GM13976 (cell line): ENCODE measurements at places on chromosomes 11 and 22.

DNA sequence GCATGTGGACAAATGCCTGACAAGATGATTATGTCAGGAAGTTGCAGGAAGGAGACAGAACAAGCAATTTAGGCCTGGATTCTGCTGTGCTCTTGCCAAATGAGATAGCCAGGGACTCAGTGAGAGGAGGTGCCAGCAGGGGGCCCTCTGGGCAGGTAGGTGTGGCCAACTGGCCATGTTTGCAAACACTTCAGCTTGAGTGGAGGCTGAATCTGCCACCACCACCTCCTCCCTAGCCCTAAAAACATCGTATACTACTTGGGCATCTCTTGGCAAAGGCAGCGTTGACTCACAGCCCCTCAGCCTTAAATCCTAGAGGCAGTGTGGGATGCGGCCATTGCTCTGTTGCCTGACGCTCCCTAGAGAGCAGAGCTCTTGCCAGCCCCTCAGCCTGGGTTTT, 95.1 kb upstream of the PLET1 start:
- no peak for DNase-seq

DNA sequence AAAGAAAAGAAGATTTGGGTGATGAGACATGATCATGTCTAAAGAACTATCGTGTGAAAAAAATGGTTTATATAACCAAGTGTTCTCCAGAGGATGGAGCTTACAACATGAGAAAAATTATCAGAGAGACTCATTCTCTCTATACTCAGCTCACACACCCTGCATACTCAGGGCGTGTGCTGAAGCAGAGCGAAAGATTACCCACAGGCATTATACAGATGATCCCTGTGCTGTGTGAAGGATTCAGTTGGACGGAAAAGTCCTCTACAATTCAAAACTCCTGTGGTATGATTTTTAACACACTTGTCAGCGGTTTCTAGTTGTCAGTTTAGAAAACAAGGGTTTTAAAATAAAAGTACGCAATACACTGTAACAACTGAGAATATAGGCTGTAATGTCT, 267.3 kb downstream of the DLG2 start:
- no peak for DNase-seq

DNA sequence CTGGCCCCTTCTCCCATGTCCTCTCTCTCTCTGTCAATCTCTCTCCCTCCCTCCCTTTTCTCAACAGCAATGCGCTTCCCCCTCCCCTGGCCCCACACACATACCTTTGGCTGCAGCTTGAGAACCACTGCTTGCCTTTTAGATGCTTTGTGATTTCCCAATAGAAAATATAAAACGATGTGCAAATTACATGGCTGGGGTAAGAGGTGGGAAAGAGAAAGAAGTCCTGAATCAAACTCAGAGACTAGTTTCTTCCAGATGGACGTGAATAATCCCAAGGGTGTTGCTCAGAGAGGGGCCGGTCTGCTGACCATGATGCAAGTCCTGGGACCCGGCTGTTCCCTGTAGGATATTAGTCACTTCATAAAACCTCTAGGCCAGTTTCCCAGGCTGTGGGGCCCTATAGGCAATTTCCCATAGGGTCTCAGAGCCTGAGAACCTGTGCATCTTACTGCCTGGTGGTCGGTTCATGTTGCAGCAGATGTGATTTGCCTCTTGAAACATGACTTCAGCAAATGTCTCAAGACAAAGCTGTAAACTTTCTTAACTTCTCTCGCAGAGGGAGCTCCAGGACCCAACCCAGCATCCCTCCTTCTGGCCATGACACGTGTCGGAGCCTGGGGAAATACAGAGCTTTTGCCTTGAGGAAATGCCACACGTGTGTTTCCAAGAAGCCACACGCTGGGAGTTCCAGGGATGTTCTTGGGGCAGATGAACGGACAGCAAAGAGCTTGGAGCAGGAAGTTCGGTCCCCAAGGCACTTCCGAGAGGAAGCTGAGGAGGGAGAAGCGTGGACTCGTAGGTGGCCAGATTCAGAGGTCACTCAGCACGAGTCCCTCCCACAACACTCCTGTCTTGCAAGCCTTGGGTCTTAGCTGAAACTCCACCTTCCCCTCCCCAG, 34.5 kb upstream of the ETS1 start:
- no peak for DNase-seq

DNA sequence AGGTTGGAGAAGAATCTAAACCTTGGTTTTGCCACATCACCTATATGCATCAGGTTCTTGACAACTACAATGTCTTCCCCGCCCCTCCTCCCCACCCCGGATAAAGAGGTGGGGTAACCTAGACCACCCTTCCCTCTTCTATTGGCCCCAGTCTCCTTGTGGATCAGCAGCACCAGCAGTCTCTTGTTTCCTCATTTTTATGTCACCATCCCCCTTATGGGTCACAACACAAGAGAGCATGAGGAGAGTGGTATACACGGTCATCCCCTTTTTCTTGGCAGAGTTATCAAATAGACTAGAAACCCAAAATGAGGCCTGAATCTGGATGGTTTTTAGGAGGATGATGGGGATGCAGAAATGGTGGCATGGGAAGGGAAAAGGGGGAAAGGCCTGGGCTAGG, 1.2 kb downstream of the MS4A4E start:
- no peak for DNase-seq

GRCh38 chr11:64679846-64680245, 43.2 kb downstream of the NRXN2 start:
- no peak for DNase-seq

DNA sequence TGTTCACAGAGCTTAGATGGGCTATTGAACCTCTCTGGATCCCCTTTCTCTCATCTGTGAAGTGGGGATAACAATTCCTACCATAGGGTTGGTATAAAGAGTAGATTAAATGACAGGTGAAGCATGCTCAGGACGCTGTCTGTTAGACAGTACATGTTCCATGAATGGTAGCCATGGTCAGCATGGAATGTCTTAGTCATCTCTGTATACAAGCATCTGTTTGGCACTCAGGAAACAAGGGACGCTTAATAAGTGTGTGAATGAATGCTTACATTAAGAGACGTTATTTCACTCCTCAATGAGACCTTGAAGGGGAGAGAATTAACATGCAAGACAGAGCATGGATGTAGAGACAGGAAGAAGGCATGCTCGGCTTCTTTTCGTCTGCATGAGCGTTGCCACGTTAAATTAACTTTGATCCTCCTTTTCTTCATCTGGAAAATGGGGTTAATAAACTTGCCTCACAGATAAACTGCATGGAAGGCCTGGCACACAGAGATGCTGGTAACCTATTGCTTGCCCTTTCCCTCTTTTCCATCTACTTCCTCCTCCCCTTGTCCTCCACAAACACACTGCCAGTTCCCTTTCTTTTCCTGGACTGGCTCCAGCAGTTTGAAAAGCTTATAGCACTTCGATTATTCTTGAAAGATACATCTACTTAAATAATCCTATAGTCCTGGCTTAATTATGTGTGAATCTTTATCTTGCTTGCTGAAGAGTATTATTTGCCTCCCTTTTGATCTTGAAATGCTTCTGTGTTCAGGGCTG, 267.2 kb upstream of the MTNR1B start:
- DNase-seq: no peak

GRCh38 chr11:34268906-34269430, 88.8 kb downstream of the ABTB2 start:
- DNase-seq: no peak

DNA sequence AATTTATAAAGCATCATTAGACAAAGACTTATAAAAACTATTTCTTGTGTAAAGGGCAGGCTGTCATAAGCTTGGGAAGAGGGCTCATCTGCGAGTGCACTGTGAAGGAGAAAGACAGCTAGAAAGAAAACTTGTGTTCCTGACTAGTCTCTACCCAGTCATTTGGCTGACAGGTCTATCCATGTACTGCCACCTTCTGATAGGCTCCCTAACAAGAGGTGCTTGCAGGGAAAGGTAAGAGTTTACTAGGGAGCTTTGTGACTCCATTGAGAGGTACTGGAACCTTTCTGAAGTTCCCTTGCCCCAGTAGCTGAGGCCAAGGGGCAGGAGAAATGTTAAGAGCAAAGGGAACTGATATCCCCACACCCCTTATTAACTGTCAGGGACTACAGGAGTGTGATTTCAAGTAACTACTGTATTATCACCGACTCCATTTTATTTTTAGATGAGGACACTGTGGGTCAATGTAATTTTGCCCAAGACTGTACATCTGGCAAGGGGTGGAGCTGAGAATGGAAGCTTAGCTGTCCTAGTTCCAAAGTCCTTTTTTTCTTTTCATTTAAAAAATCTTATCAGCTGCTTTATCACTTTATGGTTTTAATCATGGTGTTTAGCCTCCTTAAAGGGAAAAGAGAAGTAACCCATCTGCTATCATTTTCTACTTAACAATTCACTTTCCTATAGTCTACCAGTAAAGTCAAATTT, 129.4 kb downstream of the ARHGAP20 start:
- DNase-seq: no peak

- DNase-seq: no peak
These were observed 36.7 kb downstream of the TPST2 start for GRCh38 chr22:26553056-26553752.

DNA sequence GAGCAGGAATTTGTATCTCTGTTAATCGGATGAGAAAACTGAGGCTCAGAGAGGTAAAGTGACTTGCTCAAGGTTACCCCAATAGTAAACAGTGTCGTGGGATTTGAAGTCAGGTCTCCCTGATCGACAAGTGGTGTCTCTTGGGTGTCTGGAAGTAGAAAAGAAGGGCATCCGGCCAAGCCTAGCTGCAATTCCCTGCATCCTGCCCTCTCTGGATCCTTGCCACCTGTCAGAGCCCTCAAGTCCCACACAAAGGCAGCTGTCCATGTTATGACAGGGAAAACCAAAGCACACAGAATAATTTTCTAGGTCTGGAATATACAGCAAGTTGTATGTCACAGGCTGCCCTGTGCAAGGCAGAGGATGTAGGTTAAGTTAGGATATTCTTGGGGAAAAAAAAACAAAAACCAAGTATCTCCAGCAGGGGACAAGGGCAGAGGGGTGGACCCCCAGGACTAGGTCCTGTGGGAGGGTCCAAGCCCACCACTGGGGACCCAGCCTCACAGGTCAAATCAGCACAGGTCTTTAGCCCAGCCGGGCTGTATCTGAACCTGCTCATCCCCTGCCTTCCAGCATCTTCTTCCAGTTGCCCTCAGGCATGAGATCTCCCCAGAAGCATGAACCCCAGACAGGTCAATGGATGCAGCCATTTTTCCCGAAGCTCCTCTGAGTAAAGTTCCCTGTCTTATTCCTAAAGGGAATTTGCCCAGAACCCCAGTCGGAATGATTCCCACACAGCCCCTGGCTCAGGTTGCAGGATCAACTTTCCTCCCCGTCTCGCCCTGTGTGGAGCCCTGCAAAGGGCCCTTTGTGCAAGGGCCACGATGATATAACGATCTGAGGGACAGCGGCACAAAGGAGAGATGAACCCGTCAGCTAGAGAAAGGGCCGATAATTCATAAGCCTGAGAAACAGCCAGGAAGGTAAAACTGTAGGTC, 15.0 kb downstream of the USH1C start:
- DNase-seq: no peak

DNA sequence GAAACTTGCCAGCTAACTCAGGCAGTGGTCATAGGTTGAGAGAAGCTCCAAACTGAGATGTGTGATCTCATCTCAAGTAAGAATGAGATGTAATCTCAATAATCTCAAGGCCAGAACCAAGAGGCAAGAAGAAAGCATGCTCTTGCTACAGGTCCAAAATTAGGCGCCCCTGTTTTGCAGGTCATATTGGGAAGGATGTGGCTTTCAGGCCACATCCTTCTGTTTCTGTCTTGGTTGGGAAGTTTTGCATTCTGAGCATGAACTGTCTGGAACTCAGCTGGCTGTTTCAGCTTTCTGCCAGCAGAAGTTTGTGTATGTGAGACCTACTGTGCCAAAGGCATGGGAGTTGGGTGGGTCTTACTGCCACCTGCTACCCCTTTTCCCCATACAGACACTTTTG, 67.5 kb upstream of the MS4A8 start:
- DNase-seq: no peak

DNA sequence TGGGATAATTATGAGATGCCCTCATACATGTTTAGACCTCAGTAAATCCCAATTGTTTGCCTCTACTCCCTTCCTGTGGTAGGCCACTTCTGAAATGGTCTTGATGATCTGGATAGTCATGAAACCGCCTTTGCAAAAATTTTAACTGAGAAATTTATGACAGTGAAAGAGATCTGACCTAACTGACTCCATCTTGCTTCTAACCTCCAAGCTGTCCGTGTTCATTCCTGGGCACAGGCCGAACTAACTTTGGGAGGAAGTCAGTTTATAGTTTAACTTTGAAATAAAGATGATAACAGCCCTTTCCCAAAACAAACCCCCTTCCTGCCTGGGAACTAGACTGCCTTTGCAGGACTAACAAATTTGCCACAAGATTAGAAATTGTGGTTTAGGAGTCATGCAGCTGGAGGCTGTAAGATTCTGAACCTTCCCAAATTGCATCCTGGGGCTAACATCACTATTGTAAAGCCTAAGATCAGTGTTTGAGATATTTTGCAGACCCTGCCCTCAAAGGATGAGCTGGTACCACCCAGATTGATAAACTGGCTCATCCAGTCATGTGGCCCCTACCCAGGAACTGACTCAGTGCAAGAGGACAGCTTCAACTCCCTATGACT, 19.9 kb upstream of the CTR9 start:
- DNase-seq: no peak

GRCh38 chr22:36729321-36729720, 25.8 kb upstream of the CACNG2 start:
- DNase-seq: no peak

DNA sequence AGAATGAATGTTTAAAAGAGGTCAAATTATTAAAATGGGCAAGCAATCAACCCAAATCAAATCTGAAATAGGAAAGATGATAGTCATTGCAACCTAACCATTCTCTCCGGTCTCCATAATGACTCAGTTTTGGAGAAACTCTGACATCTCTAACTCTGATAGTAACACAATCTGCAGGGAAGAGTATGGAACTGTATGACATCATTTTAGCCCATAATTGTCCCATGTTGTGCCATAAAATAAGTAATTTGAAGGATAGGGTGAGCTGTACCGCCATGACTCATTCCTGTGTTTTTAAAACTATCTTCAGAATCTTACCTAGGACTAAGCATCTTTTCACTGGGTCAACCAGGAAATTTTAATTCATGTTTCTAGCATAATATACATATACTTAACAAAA, 350.8 kb downstream of the DLG2 start:
- DNase-seq: no peak

- peak; percentile 18 for DNase-seq
These were observed 654.3 kb downstream of the NTM start for GRCh38 chr11:132024587-132025295.

- no peak for DNase-seq
These were observed 26.4 kb upstream of the PANX2 start for GRCh38 chr22:50144005-50144614.

DNA sequence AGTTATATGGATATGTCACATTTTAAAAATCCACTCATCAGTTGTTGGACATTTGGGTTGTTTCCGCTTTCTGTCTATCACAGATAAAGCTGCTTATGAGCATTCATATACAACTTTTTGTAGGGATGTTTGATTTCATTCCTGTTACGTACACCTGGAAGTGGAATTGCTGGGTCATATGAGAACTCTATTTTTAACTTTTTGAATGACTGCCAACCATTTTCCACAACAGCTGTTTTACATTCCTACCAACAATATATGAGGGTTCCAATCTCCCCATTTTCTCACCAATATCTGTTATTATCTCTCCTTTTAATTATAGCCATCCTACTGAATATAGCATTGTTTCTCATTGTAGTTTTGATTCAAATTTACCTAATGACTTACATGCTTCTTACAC, 172.0 kb downstream of the UVRAG start:
- no peak for DNase-seq

GRCh38 chr11:78791254-78791653, 216.6 kb upstream of the NARS2 start:
- DNase-seq: no peak
